ENCODE measurements at places on chromosomes 12 and 14.

- no peak for DNase-seq
These were observed 15.4 kb upstream of the KRT5 start for GRCh38 chr12:52535574-52535973.

GRCh38 chr14:100577321-100577985 is 9.8 kb downstream of the BEGAIN start:
- no peak for DNase-seq

DNA sequence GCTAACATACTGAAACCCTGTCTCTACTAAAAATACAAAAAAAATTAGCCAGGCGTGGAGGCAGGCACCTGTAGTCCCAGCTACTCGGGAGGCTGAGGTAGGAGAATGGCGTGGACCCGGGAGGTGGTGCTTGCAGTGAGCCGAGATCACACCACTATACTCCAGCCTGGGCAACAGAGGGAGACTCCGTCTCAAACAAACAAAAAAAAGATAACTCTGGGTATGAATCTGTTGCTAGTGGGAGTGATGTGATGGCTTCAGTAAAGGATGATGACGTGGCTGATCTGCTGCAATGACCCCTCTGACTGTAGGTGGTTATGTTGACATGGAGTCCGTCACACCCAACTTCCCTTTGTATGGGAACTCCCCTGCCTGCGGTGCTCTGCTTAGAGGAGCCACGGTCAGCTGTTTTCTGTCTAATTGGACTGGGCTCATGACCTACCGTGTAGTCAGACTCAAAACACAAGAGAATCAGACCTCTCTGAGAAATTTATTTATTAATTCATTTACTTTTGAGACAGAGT is 59.1 kb upstream of the MED13L start:
- DNase-seq: peak; percentile 52

GRCh38 chr12:113130457-113131135 is 5.0 kb downstream of the RASAL1 start:
- no peak for DNase-seq

GRCh38 chr14:58752771-58753201 is 115.0 kb downstream of the DACT1 start:
- no peak for DNase-seq

DNA sequence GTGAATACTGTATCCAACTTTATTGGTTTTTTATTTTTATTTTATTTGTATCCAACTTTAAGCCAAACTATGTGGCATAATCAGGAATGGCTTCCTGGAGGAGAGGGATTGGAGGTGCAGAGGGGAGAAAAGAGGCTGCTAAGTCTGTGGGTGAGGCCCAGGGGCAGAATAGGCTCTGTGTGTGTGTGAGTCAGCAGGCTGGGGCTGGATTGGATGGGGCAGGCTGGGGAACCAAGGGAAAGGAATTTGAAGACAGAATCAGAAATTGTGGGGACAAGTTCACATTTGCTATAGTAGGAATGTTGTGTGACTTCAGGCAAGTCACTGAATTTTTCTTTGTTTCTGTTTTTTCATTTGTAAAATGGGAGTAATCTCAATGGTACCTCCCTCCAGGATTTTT is 12.8 kb upstream of the RILPL1 start:
- peak; percentile 18 for DNase-seq

GRCh38 chr14:68785534-68786490 is 7.1 kb downstream of the ZFP36L1 start:
- DNase-seq: no peak

DNA sequence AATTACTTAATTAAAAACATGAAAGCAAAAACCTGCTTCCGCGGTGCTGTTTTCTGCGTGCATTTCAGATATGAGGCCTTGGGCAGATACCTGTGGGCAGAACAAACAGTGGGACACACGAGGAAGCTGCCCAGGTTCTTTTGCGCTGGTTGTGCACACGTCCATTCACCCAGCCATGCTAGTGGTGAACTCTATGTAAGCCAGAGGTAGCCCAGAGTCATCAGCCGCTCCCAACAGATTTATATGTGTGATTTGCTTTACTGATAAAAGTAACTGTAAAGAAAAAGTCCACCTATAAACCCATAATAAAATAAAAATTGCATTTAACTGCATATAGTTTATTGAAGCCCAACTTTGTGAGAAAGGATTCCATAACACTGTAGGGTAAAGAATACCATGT is 47.1 kb upstream of the TMEM260 start:
- DNase-seq: no peak

- no peak for DNase-seq
These were observed 84.7 kb downstream of the NTF3 start for GRCh38 chr12:5516371-5517241.

DNA sequence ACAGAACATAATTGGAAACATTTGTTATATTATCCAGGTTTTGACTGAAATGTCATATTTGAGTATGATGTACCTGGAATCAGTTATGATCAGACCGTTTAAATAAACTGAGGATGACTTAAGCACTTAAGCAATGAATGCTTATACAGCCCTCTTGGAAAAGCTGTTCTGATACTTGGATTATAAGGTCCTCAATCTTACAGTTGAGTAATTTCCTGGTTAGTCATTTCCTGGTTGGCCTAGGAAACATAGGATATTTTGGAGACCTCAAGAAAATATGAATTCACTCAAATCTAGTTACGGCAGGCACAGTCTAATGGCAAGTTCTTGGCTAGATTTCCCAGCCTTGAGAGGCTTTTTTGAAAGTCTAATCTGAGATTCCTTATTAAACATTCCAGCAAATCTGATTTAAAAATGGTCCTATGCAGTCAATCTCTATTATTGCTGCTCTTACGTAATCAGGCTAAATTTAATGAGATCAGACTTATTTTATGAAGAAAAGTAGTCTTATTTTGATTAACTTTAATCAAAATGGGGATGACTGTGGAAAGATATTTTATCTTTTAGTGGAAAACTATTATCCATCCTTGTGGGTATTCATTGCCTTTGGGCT is 447.2 kb downstream of the SNAPC1 start:
- peak; percentile 76 for DNase-seq

DNA sequence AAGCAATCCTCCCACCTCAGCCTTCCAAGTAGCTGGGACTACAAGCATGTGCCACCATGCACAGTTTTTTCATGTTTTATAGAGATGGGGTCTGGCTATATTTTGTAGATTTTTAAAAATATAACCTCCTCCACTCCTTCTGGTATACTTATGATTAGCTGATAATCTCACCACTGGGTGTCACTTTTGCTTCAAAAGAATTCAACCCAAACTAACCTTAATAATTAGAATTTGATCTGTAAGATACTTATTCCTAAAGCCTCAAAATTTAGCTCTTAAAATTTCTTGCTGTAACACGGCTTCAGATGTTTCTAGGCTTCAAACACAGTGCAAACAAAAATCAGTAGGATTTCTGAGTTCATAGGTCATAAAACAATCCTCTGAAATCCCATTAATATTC is 130.3 kb downstream of the CEP83 start:
- peak; percentile 47 for DNase-seq

DNA sequence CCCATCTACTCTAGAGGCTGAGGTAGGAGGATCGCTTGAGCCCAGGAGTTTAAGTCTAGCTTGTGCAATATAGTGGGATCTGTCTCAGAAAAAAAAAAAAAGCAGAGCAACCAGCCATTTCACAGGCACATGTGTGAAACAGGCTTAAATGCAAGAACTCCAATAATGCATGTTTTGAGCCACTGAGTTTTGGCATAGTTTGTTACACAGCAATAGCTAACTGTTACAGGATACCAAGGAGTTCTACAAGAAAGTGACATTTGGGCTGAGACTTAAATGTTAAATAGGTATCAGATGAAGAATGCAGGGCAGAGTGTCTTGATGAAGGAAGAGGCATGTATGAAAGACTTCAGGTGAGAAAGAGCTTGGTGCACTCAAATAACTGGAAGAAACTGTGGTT is 240.0 kb upstream of the FOXN3 start:
- no peak for DNase-seq

GRCh38 chr14:57086271-57087162 is 182.2 kb downstream of the EXOC5 start:
- DNase-seq: no peak

- DNase-seq: peak; percentile 78
These were observed 15.9 kb downstream of the GOLGA3 start for GRCh38 chr12:132812631-132813305.

DNA sequence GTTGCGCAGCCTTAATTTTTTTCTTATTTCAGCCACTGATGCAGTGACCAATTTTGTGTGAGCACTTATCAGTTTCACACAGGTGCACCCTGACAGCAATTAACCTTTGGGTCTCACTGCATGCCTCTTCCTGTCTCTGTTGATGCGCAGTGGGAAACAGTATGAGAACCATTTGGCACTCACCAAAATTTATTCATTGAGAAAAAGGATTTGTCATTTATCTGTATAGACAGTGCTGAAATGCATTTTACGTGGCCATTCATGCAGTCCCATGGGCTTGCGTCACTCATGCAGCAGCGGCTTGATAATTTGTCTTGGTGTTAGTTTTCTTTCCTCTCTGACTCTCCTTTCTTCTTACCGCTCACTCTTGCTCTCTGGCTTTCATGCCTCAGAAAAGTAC is 157.5 kb downstream of the C12orf75 start:
- DNase-seq: no peak

Data from choroid plexus epithelial cell (primary cell).